Activated T-helper 1 cell treated with anti-CD3 and anti-CD28 coated beads, Interleukin-2, amount 50 U/mL, for 16 hours (primary cell): ENCODE measurements at places on chromosomes 5 and 9.

GRCh38 chr9:89825669-89826068, 220.9 kb downstream of the GADD45G start:
- no peak for DNase-seq

DNA sequence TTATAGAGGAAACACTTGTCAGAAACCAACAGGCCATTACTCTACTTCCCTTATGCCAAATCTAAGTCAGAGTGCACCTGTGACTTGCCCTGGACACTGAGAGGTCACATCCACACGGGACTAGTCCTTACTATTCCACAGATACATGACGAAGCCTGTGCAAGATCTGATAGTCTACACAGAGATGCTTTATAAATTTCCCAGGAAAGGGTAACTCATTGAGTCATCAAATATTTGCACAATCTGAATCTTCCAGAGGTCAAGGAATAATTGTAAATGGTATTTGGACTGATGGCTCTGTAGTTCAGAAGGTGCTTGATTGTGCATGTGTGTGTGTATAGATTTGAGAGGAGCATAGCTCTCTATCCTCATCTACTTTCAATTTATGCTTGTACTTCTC, 55.2 kb upstream of the JAK2 start:
- DNase-seq, result no peak

- no peak for DNase-seq
Observed at GRCh38 chr5:5141625-5142525, 1.7 kb downstream of the ADAMTS16 start.

- DNase-seq, result no peak
Observed at GRCh38 chr9:91347377-91347776, 14.3 kb downstream of the AUH start.

DNA sequence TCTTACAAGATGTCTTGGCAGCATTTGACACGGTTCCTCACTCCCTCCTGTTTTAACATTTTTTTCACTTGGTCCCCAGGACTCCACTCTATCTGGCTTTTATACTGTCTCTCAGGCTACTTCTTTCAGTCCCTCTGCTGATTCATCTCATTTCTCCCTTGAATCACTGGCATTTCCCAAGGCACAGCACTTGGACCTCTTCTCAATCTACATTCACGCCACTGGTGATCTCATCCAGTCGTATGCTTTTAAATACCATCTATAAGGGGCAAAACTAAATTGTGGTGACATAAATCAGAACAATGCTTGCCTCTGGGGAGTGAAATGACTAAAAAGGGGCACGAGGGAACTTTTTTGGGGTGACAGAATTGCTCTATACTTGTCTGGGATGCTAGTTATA, 47.1 kb downstream of the MAPKAP1 start:
- no peak for DNase-seq

- DNase-seq, result no peak
Observed at GRCh38 chr5:136028782-136029742, at the start of gene TGFBI. TSS of gene TGFBI (plus strand) at chr5:136028988. CDS start at chr5:136029056, 68 bp downstream.

- no peak for DNase-seq
Observed at GRCh38 chr5:173774271-173774761, 113.8 kb upstream of the CPEB4 start.

GRCh38 chr9:85130260-85130659, 460.7 kb downstream of the NTRK2 start:
- no peak for DNase-seq

DNA sequence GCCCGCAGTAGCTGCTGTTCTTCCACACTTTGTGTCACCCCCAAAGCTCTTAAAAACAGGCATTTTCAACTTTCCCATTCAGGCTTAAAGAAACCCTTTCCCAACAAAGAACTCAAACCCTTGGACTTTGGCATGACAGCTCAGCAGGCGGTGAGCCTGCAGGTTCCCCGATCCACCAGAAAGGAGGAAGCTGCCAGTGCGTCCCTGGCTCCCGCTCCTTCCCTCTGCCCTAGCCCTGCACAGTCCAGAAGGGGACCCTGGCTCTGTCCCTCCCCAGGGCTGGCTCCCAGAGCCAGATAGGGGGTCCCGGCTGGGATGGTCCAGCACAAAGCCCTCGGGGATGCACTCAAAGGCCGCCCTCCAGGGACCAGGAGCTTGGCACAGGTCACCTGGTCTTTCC, 9.6 kb downstream of the SLC9A3 start:
- no peak for DNase-seq

DNA sequence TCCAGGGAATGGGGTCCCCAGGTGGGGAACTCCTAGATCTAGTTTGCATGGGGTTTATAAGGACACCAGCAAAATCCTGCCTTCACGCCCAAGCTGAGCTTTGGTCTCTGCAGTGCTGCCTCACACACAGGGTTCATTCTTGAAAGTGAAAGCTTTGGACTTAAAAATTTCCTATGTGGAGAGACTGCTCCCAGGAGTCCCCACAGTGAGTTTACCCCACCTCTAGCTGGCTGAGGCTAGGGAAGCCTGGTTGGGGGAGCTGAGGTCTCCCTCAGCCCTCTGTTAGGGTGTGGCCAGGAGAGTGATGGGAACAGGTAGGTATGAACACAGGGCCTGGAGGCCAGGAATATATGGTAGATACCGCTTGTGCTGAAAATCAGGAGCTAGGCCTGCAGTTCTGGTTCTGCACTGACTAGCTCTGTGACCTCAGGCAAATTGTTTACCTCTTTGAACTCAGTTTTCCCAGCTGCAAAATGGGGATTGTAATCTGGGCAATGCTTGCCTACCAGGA, 41.5 kb upstream of the LARP1 start:
- no peak for DNase-seq

- DNase-seq, result no peak
Observed at GRCh38 chr9:86703346-86703745, 244.0 kb downstream of the GAS1 start.
